ENCODE measurements at places on chromosomes 1 and 21.

GRCh38 chr1:233587958-233588799 lies 25.7 kb upstream of the KCNK1 start:
- DNase-seq, result no peak

DNA sequence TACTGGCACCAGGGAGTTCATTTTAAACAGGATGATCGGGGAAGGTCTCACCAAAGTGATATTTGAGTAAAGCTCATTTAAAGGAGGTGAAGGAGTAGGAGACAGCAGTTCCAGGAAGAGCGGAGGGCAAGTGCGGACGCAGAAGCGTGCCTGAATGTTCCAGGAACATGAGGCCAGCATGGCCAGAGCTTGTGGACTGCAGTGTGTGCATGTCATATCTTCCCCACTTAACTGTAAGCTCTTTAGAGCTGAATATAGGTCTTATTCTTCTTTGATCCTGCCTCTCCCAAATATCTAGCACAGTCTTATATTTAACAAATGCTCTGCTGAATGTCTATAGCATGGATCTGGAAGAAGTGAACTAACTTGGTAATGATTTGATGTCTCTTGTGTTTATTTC lies 639.3 kb downstream of the SMYD3 start:
- DNase-seq, result no peak

DNA sequence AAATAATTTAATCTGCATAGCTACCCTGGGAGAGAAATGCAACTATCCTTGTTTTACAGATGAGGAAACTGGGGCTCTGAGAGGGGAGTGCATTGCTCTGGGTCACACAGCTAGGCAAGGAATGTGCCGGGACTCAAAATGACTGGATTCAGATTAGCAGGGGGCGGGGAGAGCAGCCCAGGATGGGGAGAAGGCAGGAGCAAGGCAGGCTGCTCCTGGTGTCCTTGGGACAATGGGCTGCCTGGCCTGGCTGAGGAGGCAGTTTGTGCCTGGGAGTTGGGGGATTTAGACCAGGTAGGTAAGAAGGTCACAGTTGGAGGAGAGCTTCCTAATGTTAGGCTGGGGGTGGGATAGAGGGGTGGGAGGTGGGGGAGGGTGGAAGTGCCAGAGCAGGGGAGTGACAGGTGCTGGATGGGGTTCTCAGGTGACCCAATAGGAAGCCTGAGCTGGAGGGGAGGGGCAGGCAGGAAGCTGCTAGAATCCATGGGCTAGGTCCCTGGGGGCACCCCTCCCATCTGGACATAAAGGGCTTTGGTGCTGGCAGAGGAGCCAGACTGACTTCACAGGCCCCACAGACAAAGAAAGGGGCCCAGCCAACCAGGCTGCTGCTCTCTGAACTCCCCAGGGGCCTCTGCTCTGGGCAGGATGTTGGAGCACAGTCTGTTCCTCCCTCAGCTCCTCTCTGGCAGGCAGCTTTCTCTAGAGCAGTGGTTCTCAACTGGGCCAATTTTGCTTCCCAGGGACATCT lies 29.0 kb downstream of the TRIM62 start:
- no peak for DNase-seq

DNA sequence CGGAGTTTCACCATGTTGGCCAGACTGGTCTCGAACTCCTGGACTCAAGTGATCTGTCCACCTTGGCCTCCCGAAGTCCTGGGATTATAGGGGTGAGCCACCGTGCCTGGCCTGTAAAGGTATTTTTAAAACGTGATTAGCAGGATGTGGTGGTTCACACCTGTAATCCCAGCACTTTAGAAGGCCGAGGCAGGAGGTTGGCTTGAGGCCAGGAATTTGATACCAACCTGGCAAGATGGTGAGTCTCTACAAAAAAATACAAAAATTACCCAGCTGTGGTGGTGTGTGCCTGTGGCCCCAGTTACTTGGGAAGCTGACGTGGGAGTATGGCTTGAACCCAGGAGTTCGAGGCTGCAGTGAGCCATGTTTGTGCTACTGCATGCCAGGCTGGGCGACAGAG lies 43.3 kb upstream of the SOD1 start:
- DNase-seq, result no peak

GRCh38 chr1:246809473-246809872 lies 85.3 kb downstream of the SCCPDH start:
- no peak for DNase-seq
